Activated T-helper 1 cell treated with anti-CD3 and anti-CD28 coated beads, Interleukin-12 subunit alpha, Interleukin-12 subunit beta, Interleukin-2, Interleukin-4 antibody, amounts not matched to agents 30 ng/mL and 10 ng/mL and 1 ng/mL, durations not matched to agents 14 hours and 24 hours and 36 hours (primary cell): ENCODE measurements at places on chromosomes 1 and 21. TPM values are rescaled to one million over a fixed set of nuclear protein-coding genes. Genes with fewer than 3 reads are reported as not detected.

- DNase-seq, result no peak
Observed at GRCh38 chr1:164953098-164953497, 394.1 kb downstream of the PBX1 start.

The MROH9 gene
- not detected in 2 replicates for total RNA-seq

DNA sequence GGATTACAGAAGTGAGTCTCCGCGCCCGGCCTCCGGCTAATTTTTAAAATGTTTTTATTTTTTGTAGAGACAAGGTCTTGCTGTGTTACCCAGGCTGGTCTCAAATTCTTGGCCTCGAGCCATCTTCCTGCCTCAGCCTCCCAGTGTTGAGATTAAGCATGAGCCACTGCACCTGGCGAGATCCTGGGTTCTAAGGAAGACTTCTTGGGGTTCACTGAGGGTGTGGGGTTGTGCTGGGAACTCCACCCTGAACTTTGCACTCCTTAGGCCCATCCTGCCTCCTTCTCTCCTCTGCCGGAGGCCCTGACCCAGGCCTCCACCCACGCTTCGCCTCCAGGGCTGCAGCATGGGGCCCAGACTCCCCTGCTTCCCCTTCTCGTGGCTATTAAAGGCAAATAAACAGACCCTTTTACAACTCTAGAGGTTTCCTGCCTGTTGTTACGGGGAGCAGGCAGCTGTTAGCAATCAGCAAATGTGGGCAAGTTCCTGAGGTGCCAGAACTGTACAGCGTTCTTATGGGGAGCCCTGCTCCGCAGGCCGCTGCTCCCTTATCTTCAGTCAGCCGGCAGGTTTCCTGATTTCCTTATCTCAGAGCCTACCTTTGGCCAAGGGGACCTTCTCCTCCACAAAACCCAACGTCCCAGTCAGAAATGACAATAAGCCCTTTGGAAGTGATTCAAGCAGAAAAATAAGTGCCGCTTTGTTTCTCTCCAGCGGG lies 41.0 kb upstream of the LIN9 start:
- DNase-seq, result no peak

DNA sequence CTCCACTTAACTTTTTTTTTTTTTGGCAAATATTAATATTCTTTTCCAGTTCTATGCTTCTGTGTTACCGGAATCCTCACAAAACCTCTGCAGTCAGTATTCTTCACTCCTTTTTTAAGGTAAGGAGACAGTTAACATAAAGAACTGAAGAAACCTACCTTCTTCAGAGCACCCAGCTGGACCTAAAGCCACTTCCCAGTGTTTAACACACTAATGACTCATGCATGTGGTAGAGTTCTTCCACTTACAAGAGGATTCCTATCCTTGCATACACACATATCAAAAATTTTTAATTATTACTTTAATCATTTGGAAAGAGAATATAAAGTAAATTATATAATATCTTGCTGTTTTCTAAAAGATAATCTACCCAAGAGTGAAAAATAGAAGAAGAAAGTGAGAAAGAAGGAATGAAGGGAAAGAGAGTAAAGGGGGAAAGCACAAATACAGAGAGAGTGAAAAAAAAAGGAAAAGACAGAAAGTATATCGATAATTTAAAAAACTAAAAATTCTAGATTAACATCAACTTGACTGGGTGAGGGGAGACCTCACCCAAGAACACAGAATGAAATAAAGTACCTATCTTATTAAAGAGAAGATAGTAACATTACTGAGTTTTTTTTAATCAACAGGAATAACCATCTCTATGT lies 54.9 kb downstream of the ENAH start:
- DNase-seq, result no peak

The GJC2 gene
- total RNA-seq, result 0.61 and 0.93 TPM in 2 replicates

DNA sequence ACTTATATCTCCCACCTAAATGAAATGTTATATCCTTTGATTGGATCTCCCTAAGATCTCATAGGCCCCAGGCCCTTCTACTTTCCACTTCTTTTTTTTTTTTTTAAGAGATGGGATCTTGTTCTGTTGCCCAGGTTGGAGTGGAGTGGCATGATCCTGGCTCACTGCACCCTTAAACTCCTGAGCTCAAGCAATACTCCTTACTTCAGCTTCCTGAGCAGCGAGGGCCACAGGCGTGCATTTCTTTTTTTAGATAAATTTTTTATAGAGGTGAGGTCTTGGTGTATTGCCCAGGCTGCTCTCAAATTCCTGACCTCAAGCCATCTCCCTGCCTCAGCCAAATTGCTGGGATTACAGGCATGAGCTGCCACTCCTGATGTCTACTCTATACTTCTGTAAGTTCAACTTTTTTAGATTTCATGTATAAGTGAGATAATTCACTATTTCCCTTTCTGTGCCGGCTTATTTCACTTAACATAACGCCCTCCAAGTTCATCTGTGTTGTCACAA lies 987.5 kb upstream of the NCAM2 start:
- no peak for DNase-seq

- no peak for DNase-seq
Observed at GRCh38 chr1:80441664-80442063, 1359.1 kb upstream of the ADGRL2 start.

- no peak for DNase-seq
Observed at GRCh38 chr1:116911188-116911553, 1.5 kb downstream of the PTGFRN start.

DNA sequence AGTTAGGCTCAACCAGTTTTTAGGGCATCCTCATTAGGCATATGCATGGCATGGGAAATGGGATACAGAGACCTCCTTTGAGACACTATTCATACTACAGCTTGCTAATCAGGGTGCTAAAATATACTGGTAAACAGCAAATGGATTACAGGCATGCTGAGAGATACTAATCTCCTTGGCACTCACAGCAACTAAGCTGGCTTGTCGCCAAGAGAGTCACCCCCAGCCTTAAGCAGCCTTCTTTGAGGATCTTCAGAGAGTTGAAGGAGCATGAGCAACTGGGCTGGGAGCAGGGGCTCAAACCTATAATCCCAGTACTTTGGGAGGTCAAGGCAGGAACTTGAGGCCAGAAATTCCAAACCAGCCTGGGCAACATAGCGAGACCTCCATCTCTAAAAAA lies 120.1 kb upstream of the NR5A2 start:
- DNase-seq, result no peak

The TSSK3 gene
- 0.51 and 1.3 TPM in 2 replicates for total RNA-seq

The PPM1J gene
- 0.60 and 1.1 TPM in 2 replicates for total RNA-seq

The SLC6A9 gene
- 7.0 and 7.4 TPM in 2 replicates for total RNA-seq

GRCh38 chr1:51444096-51444495 lies 75.0 kb downstream of the EPS15 start:
- DNase-seq, result no peak

- no peak for DNase-seq
Observed at GRCh38 chr1:153649863-153650235, 8.7 kb upstream of the SNAPIN start.

The CGN gene
- total RNA-seq, result 0.17 and 0.91 TPM in 2 replicates

- no peak for DNase-seq
Observed at GRCh38 chr1:26994787-26995517, 1.5 kb downstream of the TRNP1 start.

DNA sequence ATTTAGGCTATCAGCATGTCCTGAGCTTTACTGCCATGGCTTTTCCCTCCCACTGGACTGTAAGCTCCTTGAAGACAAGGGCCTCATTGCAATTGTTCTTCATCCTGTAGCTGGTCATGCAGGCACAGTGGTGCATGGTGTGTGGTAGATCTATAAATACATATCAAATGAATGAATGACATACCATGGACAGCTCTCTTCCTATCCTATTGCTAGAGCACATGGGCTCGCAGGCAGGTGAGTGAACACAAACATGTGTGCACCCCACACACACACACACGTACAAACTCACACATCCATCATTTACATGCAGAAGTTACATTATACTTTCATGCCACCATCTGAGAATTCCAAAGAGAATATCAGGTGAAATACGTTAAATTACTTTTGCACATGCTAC lies 172.9 kb upstream of the RUNX1 start:
- DNase-seq, result no peak

- DNase-seq, result no peak
Observed at GRCh38 chr1:46487818-46488218, 1.8 kb upstream of the DMBX1 start.

- DNase-seq, result no peak
Observed at GRCh38 chr1:11872545-11872944, 13.8 kb upstream of the NPPB start.

The DPT gene
- total RNA-seq, result not detected in 2 replicates

DNA sequence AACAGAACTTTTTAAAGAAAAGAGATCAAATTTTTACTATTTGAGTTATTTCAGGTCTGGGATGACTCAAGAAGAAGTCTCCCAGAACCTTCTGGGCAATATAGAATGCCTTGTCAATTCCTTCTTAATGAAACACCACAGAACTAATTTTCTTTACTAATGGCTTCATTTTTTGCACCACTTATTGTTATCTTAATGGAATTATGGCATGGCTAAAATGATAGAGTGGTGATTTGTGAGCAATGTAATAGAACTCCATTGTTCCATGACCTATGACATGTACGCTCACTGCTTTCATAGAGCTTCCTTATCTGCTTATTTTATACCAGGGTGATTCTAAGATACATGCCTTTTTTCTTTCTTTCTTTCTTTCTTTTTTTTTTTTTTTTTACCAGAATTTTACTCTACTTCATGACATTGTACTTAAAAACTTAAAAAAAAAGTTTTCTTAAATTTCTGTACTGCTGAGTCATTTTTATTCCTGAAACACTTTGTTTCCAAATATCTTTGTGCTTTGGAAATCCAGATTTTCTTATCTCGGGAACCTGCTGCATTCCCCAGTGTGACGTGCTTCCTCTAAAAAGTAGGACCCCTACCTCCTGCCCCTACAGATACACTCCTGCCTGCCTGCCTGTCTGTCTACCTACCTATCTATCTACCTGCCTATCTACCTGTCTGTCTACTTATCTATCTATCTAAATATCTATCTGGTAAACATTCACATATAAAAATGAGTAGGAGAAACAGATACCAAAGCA lies 284.9 kb downstream of the PBX1 start:
- no peak for DNase-seq

DNA sequence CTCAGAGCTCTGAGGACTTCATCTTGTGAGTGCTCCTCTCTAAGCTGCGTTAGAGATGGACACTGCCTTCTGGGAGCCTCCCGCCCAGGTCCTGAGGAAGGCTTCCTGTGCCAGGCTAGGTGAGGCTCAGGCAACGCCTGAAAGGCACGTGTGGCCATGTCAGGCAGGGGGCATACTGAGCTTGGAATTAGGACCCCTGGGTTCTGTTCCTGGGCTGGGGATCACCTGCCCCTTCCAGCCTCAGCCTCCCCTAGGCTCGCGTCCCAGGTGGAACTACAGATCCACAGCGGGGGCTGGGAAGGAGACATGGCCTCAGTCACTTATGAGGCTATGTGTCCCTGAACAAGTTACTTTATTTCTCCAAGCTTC lies 10.0 kb upstream of the ASCL5 start:
- no peak for DNase-seq

- no peak for DNase-seq
Observed at GRCh38 chr1:64516301-64516700, 46.4 kb downstream of the CACHD1 start.

GRCh38 chr1:147641695-147642592 lies 28.4 kb downstream of the ACP6 start:
- DNase-seq, result peak; percentile 42

The SPRR2E gene
- not detected in 2 replicates for total RNA-seq

- no peak for DNase-seq
Observed at GRCh38 chr1:201359031-201359872, 18.2 kb downstream of the TNNT2 start.

- DNase-seq, result peak; percentile 3
Observed at GRCh38 chr1:30881319-30882181, 27.0 kb downstream of the SDC3 start.

- DNase-seq, result no peak
Observed at GRCh38 chr1:34166191-34166624, 1.2 kb upstream of the CSMD2 start.

DNA sequence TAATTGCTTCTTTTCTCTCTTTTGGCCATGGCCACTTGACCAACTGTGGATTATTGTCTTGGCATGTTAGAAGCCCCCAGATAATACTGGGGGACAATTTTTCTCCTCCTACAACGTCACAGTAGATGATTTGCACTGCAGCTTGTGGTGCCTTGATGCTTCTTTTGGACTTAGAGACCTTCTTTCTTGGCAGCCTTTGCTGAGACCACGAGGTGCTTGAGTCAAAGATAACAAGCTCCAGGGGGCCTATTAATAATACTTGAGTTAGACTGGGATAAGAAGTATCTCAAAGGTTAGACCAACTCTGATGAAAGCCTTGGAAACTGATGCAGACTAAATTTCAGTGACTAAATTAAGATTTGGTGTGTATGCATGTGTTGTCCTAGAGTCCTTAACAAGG lies 3.2 kb downstream of the PPP1R12B start:
- no peak for DNase-seq

- DNase-seq, result no peak
Observed at GRCh38 chr1:7508934-7509519, 262.1 kb upstream of the VAMP3 start.

DNA sequence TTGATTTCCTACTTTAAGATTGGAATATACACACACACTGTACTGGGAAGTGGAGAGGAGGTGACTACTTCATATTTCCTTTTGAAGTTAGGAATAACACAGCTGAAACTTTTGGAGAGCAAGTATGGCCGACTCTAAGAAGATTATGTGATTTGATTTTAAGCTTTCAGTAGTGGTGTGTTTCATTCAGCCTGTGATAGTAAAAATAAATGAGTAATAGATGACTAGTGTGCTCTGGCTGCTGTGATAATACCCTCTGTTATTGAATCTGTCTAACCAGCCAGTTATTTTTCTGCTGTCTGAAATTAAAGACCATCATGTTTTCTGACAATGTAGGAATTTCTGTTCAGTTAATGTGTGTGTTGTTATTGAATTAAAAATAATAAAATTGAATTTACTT lies 48.3 kb downstream of the CTTNBP2NL start:
- no peak for DNase-seq

- DNase-seq, result no peak
Observed at GRCh38 chr1:181658581-181658980, 175.3 kb downstream of the CACNA1E start.

DNA sequence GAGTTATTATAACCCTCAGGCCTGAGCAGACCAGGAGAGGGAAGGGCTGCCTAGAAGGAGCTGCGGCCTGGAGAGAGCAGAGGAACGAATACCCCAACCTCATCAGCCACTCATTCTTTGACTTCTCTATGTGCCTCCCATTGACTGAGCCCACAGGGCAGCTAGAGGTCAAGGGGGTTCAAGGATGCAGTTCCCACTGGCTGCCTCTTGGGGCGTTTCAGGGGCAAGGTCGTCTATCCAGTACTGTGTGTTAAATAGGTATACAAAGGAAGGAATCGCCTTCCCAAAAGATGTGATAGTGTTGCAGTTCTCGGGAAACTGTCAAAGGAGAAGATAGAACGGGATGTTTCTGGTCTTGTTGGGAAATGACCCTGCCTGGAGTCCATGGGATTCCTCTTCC lies 250.6 kb downstream of the PRDM2 start:
- no peak for DNase-seq
